ENCODE measurements at places on chromosomes 16 and 17.

DNA sequence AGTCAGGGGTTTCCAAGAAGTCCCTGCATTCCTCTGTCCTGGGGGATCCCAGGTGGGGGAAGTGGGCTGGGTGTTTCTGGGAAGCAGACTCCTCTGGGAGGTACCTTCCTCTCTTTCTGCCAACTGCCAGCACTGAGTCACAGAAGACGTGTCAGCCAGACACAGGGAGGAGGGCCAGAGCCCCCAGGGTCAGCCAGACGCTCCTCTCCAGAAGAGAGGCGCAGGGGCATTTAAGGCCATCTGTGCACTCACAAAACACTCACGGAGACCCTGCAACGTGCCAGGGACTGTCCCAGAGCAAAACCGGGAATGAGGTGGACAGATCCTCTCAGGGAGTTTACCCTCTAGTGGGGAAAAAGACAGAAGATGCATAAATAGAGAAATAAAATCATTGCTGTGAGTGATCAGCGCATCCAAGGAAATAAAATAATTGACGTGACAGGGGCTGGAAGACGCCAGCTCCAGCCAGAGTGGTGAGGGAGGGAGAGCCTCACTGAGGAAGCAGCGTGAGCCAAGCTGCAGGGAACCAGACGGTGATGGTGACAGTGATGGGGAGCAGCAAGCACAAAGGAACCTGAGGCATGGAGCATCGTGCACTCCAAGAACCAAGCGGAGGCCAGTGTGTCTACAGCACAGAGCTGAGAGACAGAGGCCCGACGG is 105.4 kb downstream of the ZNF423 start:
- no peak for DNase-seq

- no peak for DNase-seq
These were observed 349.2 kb upstream of the HSBP1 start for GRCh38 chr16:83458612-83459011.

- no peak for DNase-seq
These were observed 84.3 kb downstream of the CYTH1 start for GRCh38 chr17:78697554-78698343.

- no peak for DNase-seq
These were observed 558 bp downstream of the SOX15 start for GRCh38 chr17:7589204-7589868.

DNA sequence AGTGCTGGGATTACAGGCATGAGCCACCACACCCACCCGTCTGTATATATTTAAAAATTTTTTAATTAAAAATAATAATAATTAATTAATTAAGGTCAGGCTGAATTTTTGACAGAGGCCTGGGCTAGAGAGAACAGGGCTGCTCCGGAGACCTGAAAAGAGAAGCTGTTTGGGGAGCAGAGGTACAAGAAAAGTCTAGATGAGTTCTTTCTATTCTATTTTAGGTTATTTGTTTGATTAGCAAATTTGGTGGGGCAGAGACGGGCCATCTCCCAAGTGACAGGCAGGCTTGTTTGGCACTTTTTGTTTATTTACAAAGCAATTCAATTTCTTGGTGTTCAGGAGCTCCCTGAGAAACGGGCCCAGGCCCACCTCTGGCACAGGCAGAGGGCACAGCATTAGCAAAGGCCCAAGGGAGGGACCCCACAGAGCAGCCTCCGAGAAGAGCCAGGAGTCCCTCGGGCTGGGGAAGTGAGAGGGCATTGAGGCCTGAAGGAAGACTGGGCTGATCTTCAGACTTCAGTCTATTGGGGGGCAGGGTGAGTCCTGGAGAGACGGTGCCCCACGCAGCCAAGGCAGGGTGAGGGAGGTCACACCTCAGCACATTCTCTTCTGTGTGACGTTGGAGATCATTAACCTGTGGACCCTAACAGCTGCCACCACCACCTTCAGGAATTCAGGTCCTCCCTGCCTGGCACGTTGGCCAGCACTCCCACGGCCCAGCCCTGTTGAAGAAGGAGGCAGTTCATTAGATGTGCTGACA is 10.8 kb upstream of the RIPOR1 start:
- no peak for DNase-seq

DNA sequence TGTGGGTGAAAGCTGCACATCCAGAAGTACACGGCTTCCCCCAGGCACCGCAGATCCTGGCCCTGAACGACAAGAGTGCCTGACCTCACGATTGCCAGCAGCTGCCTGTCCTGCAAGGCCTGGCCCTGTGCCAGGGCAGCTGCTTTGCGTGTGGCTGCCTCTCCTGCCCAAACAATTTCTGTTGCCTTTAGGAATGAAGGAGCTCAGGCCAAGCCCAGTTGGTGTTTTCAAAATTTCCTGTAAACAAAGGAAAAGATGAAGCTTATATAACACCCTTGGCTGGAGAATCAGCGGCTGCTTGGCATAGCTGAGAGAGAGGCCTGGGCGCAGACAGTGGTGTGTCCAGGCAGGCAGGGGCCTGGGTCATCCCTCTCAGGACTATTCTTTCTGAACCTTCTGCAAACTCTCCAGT is 11.7 kb upstream of the SLC47A2 start:
- no peak for DNase-seq

DNA sequence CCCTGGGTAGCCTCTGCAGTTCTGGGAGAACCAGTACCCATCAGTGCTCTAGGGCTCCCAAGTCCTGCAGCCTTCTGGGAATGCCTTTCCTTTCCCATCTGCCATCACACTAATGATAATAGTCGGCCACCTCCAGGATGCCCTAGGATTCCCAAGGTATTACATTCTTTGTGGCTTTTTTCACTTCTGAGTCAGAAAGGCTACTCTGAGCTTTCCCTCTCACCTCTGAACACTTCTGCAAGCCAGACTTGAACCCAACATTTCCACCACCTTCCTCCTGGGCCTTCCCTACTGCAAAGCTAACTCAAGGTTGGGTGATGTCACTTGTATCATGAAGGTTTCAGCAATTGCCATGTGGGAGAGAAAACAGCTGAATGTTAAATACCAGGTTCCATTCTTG is 49.7 kb upstream of the CCL2 start:
- DNase-seq, result no peak

- no peak for DNase-seq
These were observed 20.8 kb downstream of the GOSR2 start for GRCh38 chr17:46943501-46944393.

- no peak for DNase-seq
These were observed 97.6 kb downstream of the MRM3 start for GRCh38 chr17:879546-880442.

DNA sequence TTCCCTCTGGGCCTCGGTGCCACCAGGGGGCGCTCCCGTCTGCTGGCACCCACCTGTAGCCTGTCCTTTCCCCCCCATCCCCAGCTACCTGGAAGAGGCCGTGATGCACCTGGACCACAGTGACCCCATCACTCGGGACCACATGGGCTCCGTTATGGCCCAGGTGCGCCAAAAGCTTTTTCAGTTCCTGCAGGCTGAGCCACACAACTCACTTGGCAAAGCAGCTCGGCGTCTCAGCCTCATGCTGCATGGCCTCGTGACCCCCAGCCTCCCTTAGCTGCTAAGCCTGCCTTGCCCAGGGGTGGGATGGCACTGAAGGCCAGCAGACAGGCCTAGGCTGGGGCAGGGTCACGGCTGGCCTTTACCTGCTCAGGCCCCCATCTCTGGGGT is 818 bp upstream of the NRN1L start:
- no peak for DNase-seq

DNA sequence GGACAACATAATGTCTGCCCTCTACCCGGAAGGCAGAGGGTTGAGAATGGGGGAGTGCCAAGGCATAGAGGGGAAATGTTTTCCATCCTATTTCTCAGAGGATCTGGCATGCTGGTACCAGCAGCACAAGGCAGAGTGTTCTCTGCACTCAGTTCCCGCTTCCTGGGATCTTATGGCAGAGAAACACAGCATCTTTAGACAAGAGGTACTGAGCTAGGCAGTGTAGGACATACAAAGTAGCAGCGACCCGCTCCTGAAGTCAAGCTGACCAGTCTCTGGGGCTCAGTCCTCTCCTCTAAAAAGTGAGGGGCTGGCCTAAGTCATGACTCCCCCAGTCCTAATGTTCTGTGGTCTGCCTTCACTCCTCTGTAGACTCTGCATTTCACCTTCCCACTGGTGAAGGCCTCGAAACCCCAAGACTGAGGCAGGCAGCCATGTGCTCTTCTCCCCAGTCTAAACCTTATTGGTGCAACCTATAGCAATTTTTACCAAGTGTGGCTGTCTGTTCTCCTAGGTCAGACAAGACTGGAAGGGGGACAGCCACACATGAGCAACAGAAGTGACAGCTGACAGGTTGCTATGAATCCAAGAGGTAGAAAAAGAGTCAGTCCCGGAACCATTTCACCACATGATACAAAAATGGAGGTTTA is 11.3 kb upstream of the TSPOAP1 start:
- DNase-seq, result no peak

- DNase-seq, result no peak
These were observed 67.7 kb downstream of the CYLD start for GRCh38 chr16:50809561-50809960.

GRCh38 chr16:11046382-11046931 is 102.1 kb downstream of the CLEC16A start:
- no peak for DNase-seq

- DNase-seq, result no peak
These were observed 14.7 kb upstream of the SDK2 start for GRCh38 chr17:73658821-73659515.

- no peak for DNase-seq
These were observed 575.9 kb downstream of the WWOX start for GRCh38 chr16:78675312-78675711.

- no peak for DNase-seq
These were observed 72.5 kb upstream of the ZNF423 start for GRCh38 chr16:49928176-49929041.

GRCh38 chr16:49179714-49180330 is 101.8 kb downstream of the CBLN1 start:
- DNase-seq, result no peak

- no peak for DNase-seq
These were observed 1424.1 kb downstream of the CDH11 start for GRCh38 chr16:63697736-63698135.

- peak; percentile 54 for DNase-seq
These were observed 108.1 kb downstream of the IRX3 start for GRCh38 chr16:54178478-54178976.

DNA sequence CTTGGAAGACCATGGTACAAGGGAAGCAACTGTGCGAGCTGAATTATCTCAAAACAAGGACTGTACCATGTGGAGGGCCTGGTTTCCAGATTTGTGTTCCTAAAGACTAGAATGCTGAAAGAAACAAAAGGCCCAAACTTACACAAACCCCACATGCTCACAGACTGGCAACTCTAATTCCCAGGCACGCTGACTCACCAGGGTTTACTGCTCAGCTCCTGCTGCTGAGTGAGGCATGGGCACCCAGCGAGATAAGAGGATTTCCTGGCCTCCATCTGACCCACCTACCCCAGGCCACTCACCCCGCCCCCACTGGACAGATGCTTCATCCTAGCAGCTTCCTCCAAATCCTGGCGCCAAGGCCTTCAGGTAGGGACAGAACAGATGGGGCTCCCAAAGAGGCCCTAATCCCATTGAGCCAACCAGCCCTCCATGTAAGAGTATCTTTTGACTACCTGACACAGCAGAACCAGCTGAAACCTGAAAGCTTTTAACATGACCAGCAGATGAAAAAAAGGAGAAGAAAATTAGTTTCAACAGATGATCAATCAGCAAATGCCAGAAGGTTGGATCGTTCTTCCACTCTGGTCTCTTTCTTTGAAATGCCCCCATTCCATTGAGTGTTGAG is 33.9 kb downstream of the DCUN1D3 start:
- DNase-seq, result no peak

GRCh38 chr17:77147357-77147801 is 6.6 kb downstream of the SEC14L1 start:
- DNase-seq, result no peak

- DNase-seq, result no peak
These were observed 392.5 kb downstream of the HS3ST3B1 start for GRCh38 chr17:14693382-14693781.

GRCh38 chr16:57632568-57632967 is 4.1 kb downstream of the ADGRG1 start:
- no peak for DNase-seq

DNA sequence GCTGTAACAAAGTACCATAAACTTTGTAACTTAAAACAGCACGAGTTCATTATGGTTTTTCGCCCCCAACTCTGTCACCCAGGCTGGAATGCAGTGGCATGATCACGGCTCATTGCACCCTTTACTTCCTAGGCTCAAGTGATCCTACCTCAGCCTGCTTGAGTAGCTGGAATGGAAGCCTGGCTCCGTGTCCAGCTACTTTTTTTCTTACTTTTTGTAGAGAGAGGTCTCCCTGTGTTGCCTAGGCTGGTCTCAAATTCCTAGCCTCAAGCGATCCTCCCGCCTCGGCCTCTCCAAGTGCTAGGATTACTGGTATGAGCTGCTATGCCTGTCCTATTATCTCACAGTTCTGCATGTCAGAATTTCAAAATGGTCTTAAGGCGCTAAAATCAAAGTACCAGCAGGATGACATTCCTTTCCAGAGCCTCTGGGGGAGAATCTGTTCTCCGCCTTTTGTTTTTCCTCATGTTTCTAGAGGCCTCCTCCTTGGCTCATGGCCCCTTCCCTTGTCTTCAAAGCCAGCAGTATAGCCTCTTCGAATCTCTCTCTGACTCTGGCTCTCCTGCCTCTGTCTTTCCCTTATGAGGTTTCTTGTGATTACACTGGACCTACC is 10.1 kb upstream of the PRM1 start:
- DNase-seq, result no peak

- no peak for DNase-seq
These were observed 10.9 kb downstream of the KIFC3 start for GRCh38 chr16:57791195-57791892.

DNA sequence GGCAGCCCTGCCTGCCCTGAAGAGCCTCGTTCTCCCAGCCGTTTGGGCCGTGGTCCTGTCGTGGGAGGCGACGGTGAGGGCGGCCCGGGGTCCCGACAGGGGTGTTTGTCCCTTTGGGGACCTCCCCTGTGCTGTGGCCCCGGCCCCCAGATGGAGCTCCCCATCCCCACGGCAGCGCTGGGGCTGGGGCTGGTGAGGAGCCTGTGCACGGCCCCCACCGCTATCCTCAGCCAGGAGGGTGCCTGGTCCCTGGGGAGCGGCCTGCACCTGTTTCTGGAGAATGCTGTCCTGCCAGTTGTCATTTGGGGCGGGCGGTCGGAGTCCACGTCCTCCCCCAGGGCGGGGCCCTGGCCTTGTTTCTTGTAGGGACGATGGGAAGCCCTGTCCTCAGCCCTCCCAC is 6.6 kb downstream of the CAPN15 start:
- no peak for DNase-seq

- DNase-seq, result no peak
These were observed 273.7 kb downstream of the SOX9 start for GRCh38 chr17:72394531-72394930.

Data from NCI-H1417 treated with DMSO at 0.1 percent for 48 hours (cell line).